D341Med (cell line): ENCODE measurements at places on chromosomes 3 and 15.

DNA sequence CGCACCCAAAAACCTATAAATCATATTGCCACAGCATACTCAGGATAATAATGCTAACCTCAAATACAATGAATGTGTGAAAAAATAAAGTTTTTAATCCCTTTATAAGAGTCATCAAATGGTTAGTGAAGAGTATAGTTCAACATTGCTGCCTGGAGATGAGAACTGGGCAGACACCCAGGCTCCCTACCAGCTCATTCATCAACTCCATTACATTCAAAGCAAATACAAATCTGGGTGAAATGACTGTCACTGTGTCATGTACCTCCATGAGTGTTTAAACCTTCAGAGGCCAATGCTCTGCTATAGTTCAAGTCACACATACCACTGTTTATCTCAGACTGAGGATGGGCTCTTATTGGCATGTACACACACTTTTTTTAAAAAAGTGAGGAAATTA is 167.2 kb upstream of the KCNMB2 start:
- no peak for DNase-seq

DNA sequence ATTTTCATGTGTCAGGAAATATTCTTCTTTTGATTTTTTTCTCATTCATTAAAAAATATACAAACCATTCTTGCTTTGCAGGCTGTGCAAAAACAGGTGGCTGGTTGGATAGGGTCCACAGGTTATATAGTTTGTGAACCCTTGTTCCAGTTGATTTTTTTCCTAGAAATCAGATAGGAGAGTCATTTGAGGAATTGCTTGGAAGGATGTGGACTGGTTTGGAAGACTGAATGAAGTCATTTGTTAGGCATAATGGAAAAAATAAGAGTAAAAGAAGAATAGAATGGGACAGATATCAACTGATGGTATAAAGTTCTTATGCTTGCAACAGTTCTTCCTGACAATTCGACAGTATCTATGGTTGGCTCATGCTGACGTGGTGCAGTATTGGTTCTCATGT is 189.4 kb downstream of the PTPRG start:
- no peak for DNase-seq

- no peak for DNase-seq
These were observed 211.8 kb downstream of the TP63 start for GRCh38 chr3:189842681-189843602.

DNA sequence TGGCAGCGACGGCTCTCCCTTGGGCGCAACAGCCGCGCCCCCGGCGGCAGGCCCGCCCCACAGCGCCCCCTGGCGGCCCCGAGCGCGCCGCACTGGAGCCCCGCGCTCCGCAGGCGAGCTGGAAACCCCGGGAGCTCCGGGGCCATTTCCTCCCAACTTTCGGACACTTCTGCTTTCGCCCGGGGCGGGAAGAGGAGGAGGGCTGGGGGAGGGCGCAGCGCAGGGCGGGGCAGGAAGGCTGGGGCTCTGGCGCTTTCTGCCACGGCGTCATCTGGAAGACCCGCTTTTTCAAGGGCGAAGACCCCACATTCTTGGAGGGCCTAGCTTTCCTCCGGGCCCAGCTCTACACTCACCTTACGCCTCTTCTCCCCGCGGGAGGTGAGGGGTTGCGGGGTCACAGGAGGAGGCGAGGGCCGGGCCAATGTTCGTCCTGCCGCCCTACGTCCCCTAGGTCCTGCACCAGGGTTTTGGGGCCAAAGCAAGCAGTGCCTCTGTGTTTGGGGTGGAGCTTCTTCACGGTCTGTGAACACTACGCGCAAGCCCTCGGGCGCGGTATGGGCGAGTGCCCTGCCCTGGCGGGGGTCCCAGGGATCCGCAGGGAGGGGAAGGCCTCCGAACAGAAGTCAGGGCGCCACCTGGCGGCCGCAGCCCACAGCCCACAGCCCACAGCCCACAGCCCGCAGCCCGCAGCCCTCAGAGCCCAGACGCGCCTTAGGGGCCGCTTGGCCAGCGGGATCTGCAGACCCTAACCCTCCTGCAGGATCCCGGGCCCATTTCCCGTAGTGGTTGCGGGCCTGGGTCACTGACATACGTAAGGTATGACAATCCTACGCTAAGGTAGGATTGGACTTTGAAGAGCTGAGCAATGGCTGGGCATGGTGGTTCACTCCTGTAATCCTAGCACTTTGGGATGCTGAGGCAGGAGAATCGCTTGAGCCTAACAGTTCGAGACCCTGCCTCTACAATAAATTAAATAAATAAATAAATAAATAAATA is 31.1 kb downstream of the FOXL2 start:
- DNase-seq = peak; percentile 96

GRCh38 chr3:15063238-15063637 is 1.9 kb downstream of the MRPS25 start:
- DNase-seq = no peak

DNA sequence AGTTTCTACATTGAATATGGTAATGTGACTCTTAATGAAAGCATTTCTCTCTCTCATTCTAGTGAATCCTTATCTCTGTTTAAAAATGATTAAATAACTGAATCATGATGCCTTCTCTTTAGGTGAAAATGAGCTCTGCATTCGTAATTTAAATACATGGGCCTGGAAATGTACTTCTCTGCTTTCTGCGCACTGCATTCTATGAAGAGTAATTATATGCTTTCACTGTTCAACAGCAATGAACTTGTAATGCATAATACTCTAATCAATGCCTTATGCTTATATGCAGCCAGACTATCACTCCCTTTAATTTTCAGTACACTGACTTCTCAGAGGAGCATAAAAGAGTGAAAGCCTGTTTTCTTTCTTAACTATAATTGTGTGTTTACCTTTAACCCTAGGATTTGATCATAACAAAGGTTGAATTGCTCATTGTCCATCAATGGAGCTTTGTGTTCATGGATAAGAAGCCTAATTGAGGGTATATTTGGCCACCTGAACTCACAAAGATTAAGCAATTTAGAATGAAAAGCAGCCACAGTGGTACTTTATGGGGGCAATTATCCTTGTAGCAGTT is 330.8 kb upstream of the PDZRN3 start:
- no peak for DNase-seq

DNA sequence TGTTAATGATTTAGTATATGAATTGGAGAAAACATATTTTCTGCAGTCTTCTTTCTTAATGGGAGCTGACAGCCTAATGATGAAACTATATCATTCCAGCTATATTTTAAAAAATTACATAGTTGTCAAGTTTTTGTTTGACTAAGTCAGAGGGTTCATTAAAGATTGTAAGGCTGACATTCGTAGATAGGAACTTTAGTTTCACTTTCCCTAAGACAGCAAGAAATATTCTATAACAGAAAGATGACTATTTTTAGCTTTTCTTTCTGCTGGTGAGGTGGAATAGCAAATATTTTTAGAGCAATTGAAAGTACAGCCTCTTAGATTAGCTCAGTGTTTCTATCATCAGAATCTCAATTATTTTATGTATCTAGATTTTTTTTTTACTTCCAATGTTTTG is 60.2 kb downstream of the PIAS1 start:
- no peak for DNase-seq

DNA sequence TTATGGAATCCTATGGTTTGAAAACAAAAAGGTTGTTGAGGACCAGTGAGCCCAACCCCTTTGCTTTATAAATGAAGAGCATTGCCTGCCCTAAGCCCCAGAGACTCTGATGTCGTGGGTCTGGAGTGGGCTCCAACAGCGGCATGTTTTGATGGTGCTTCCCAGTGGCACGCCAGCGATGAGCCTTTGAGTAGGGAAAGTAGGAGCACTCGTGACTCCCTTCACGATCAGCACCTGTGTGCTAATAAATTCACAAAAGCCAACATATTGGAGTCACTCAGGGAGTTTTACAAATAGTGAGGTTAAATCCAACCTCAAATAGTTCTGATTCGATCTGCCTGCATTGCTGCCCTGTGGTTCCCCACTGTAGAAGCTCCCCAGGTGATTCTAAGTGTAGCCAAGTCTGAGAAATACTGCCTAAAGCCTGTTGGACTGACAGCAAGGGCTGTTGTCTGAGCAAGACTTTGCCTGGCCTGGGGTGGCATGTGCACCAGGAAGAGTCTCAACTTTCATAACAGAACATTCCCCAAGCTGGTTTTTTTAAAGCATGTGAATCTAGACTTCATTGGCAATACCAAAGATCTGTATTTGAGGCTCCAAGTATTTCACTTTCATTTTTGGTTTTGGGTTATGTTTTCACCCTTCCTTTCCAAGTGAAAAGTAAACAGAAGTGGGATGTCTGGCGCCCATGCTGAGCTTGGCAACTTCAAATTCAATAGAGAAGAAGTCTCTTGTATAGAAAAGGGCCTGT is 9.9 kb downstream of the CCR5 start:
- no peak for DNase-seq

GRCh38 chr15:45662375-45662774 is 27.5 kb downstream of the SQOR start:
- no peak for DNase-seq

DNA sequence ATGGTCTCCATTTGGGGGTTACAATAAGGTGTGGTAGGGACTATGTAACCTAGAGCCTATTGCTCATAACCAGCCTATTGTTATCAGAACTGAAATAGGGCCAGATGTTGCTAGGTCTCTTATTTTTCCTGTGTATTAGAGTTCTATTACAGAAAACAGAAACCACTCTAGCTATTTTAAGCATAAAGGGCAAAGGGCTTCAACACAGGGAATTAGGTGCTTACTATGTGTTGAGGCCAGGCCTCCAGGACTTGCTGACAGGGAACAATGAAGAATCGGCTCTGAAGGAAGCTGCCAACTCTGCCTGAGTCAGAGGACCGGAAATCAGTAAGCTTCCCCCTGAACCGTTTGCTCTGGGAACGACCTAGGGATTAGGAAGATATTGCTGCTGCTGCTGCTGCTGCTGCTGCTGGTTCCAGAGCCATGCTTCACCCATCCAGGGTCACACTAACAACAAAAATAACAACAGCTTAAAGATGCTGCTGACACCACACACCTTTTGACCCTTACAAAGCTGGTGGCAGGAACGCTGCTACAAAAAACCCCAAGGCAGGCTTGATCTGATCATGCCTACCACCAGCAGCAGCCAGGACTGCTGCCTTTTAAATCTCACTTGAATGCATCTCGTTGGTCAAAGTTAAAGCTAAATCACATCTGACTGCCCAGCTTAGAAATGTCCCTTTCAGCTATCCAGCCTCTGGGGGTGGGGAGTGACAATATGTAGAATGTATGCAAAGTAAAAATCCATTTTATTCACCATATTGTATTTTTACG is 276.9 kb upstream of the IL12A start:
- no peak for DNase-seq

DNA sequence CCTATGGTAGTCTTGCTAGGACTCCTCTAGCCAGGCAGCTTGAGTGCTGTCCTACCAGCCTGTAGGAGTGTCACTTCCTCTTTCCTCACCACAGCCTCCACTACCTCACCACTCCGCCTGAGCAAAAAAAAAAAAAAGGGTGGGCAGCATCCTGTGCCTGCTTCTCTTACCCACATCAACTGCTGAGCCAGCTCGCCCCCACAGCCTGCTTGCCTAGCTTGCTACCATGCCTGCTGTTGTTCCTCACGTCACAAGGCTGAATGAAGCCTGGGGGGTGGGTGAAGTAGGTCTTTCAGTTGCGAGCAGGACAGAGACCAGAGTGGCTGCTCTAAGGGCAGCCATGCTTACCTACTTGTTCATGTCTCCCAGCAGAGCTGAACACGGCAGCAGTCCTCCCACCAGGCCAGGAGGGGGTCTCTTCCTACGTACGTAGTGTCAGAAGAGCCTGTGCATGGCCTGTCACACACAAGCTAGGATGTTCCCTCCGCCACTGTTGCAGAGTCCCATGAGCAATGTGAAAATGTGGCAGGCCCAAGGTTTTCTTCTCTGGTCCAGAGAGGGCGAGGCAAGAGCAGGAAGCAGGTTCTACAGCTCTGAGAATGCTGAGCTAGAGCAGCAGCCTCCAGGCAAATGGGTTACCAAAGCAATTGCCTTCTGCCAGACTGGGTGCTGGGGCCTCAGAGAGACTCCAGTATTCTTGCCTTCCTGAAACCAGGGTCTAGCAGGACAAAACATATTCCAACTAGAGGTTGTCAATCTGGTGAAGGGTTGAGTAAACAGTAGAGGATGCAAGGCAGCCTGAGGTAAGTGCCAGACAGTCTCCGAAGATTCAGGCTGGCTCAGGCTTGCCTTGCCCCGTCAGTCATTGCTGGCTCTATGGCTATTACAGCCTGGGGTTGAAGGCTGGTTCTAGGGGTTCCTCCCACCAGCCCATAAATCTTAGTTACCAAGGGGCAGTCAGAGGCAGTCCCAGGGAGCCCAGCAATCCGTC is 8.1 kb downstream of the PPM1M start:
- no peak for DNase-seq

GRCh38 chr3:149850787-149851584 is 38.0 kb downstream of the RNF13 start:
- DNase-seq = no peak

GRCh38 chr15:75346796-75347221 is at the start of gene NEIL1:
Gene NEIL1 (plus strand): TSS chr15:75347039. CDS start chr15:75348906, 1,867 bp downstream.
- no peak for DNase-seq

GRCh38 chr3:113118336-113118735 is 93.0 kb upstream of the BOC start:
- no peak for DNase-seq

GRCh38 chr3:147940405-147941193 is 531.4 kb downstream of the ZIC1 start:
- DNase-seq = no peak

DNA sequence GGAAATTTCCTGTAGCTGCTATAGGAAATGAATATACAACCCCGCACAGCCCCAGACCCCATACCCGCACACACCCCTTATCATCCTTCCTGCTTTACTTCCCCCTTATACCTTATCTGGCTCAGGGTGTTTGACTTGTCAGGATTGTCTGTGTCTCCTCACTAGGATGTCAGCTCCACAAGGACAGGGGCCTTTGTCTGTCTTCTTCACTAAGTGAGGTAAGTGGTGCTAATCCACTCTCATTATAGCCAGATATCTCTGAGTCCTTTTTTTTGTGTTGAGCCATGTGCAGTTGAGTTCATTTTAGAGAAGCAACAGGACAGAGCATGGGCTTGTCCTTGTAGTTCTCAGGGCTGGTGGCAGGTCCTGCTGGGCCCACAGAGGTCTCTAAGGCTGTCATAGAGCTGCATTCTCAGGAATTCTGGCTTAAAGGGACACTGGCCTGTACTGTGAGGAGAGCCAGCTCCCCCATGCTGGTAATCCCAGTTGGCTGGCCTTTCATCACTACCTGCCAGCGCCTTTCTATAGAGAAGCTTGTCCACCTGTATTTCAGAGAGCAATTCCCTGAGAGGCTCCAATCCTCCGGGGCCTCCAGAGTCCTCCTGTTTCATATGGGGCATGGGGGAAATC is 9.0 kb downstream of the KY start:
- peak; percentile 7 for DNase-seq
